ENCODE measurements at places on chromosomes 11 and 22.

- no peak for DNase-seq
Observed at GRCh38 chr11:2521733-2522630, 77.2 kb downstream of the KCNQ1 start.

GRCh38 chr11:47005441-47005840, 68.9 kb downstream of the CSTPP1 start:
- DNase-seq, result no peak

- no peak for DNase-seq
Observed at GRCh38 chr11:111170761-111171379, 74.7 kb upstream of the POU2AF2 start.

DNA sequence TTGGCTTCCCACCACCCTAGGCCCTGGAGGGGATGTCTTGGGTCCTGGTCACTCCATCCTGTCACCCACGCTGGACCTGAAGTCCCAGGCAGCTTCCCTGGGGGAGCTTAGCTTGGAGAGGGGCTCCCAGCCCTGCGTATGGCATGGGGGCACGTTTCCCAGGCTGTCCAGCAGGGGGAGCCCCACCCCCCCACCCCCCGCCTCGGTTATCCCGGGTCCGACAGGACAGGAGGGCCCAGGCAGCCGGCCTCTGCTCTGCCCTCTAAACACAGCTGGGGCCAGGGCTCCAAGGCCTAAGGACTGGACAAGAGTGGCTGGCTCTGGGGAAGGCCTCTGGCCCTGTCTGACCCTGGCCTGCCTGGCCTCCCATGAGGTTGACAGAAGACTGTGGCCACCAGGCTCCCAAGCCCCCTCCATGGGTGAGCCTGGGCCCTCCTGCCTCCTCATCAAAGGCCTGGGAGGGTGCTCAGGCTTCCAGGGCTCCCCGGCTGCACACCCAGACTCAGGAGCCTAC, 104.8 kb downstream of the NECTIN1 start:
- no peak for DNase-seq

GRCh38 chr22:20000246-20001081, 16.2 kb downstream of the ARVCF start:
- no peak for DNase-seq

DNA sequence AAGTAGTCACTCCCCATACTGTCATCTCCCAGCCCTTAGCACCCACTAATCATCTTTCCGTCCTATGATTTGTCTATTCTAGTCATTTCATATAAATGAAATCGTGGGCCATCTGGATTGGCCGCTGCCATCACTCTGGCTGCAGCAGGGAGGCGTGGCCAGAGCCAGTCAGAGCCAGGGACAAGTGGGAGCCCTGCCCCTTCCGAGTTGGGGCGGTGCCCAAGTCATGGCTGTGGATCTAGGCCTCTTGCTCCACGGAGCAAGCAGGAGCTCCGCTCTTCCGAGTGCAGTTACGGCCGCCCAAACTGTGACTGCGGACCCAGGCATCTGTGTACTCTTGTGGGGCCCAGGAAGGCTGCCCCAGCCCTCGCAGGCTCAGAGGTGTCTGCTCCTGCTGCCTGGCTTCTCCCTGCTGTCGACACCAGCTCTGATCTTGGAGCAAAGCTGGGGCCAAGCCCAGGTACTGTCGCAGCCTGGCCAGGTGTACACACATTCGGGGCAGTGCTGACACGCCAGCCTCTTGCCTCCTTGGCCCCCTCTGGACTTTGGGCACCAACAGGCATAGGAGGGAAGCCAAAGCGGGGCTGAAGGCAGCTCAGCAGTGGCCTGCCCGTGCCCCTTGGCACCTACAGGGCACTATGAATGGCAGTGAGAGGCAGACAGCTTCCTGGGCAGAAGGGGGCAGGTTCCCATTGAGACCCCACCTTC, 8.4 kb downstream of the MRPL48 start:
- no peak for DNase-seq

DNA sequence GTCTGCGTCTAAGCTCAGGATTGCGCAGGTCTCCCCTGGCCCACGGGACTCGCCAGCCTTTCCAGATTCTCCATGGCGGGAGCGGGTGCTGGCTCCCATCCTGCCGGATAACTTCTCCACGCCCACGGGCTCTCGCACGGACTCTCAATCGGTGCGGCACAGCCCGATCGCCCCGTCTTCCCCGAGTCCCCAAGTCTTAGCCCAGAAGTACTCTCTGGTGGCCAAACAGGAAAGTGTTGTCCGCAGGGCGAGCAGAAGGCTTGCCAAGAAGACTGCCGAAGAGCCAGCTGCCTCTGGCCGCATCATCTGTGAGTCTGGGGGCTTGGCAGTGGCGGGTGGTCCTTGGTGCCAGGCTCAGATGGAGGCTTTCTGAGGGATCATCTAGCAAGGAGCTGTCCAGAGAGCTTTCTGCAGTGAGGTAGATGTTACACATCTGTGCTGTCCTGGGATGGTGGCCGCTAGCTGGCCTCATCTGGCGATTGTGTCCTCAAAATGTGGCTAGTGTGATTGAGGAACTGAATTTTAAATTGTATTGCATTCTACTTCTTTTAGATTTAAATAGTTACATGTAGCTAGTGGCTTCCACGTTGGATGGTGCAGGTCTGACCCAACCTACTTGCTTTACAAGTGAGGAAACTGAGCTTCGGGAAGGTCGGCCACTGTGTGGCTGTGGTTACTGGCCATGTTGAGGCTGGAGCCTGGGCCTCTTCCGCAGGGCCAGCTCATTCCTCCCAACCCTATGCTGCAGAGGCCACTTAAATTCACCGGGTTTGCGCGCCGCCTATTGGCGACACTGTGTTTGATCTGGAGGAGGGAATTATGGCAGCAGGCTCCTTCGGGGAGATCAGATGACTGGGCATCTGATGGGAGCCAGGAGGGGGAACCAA, 6.7 kb downstream of the INCENP start:
- DNase-seq, result no peak

DNA sequence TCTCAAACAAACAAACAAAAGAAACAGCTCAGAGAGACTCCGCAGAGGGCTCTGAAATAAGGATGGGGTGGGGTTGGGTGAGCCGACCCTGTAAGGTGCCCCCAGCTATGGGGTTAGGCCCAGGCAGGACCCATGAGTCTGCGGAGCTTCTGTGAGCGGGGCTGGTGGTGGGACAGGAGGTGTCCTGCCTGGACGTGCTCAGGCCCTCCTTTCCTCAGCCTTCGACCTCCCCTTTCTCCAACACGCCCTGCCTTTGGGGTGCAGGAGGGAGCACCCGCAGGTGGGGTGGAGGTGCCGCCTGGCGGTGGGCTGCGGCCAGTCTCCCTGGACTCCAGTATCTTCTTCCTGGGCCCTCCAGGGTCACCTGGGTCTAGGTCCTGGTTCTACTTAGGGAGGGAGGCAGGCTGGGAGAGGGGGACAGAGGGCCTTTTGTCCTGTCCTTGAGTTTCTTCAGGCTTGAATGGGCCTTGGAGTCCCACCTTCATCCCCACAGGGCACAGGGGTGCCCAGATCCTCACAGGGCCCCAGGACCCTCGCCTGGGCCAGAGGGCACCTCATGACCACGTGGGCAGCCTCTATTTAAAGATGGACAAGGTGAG, 12.3 kb downstream of the PRR33 start:
- DNase-seq, result no peak

- no peak for DNase-seq
Observed at GRCh38 chr11:68412593-68413475, 47.7 kb upstream of the PPP6R3 start.

GRCh38 chr11:46348566-46349401, 1.5 kb downstream of the DGKZ start:
- no peak for DNase-seq

DNA sequence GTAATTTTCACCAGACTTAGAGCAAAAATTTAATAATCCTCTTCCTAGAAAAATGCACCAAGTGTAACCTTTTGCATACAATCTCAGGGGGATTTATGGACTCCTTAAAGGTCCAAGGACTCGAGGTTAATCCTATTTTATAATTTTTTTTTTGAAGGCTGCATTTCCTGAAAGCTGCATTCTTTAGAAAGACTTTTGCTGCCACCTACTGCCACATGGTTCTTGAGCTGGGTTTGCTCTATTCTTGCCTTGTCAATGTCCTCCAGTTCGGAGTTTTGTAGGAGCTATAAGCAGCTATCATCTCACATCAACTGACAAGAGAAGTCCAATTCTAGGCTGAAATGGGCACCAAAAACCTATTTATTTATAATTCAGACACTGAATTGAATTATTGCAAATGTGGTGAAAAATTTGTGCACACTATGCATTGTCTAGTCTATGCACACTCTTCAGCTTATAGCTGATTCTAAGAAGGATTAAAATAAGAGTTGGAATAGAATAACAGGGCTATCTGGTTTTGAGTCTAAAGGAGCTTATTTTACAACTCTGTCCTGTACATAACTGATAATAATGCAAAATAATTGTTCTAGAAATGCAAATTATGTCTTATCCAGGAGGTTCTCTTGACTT, 31.3 kb downstream of the TRAF6 start:
- peak; percentile 82 for DNase-seq

- DNase-seq, result no peak
Observed at GRCh38 chr11:130798280-130798679, 118.0 kb downstream of the SNX19 start.

GRCh38 chr22:50209893-50210292, 9.1 kb downstream of the SELENOO start:
- peak; percentile 12 for DNase-seq

- no peak for DNase-seq
Observed at GRCh38 chr11:19714022-19714386, 1.4 kb downstream of the NAV2 start.

DNA sequence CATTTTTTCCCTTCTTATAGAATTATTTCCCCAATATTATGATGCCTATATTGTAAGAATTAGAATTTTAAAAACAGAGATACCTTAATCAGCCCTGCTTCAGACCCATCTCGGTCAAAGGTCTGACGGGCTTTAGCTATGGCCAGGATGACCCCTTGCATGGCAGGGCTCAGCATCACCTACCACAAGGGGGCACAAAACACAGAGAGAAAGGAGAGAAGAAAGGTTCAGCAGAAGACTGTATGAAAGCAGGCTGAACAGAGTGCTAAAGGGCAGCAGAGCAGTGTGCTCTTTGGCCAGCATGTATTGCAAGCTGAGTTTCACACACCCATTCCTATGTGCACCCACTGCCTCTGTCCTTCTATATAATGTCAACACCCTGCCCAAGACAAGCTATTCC, 26.8 kb downstream of the CLDN25 start:
- peak; percentile 59 for DNase-seq

- peak; percentile 57 for DNase-seq
Observed at GRCh38 chr11:63871962-63872799, 33.3 kb downstream of the MARK2 start.

DNA sequence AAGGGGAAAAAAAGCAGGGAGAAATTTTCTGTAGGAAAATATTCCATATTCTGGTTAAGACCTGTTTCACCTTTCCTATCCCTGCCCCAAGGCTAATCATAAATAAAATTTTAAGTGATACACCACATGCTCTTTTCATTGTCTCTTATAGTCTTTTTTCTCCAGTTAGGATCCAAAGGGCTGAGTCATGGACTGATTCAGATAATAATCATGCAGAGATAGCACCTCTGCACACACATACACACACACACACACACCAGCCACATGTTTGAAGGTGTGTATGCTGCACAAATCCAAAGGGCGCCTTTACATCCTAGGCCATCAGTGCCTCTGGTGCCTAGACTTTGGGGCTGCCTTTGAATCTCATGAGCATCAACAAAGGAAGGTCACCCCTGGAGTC, 35.5 kb upstream of the CWF19L2 start:
- DNase-seq, result no peak

GRCh38 chr11:57359896-57360690, 20.9 kb downstream of the PRG3 start:
- DNase-seq, result no peak

DNA sequence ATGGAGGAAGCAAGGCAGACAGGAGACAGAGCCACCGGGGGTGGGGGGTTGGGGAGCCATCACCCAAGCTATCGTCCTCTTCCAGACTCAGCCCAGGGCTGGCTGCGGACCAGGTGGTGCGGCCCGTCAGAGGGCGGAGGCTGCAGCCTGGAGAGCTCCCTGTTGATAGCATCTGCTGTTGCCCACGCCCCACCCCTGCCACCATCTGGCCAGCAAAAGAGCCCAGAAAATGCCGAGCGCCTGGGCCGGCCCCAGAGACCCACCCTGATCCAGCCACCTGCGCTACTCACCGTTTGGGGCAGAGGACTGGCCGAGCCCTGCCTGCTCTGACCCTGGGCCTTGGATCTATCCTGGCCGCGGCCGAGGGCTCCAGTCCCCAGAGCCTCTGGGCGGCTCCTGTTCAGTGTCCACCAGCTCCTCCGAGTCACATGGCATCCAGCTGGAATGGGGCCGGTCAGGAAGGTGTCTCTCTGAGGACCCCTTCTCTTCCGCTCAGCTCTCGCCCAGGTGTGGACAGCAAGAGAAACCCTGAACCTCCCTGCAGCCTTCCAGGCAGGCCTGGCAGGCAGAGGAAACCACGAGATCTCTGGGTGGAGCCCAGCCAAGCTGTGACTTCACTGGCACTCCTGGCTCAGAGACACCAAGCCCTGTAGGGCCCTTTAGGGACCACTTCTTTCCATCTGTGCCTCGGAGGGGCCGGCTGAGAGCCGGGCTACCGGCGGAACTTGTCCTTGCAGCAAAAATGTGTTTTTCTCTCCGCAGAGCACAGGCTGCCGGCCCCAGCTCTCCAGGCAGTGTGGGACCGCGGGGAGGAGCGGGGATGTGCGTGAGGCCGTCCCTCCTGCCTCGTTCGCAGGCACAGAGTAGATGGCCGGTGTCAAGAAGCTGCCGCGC, at the start of gene MRGPRE:
Gene MRGPRE (minus strand): TSS at position 567 of the 894 bp plus-strand sequence. CDS start 3,618 bp downstream, outside the sequence.
- DNase-seq, result peak; percentile 18

DNA sequence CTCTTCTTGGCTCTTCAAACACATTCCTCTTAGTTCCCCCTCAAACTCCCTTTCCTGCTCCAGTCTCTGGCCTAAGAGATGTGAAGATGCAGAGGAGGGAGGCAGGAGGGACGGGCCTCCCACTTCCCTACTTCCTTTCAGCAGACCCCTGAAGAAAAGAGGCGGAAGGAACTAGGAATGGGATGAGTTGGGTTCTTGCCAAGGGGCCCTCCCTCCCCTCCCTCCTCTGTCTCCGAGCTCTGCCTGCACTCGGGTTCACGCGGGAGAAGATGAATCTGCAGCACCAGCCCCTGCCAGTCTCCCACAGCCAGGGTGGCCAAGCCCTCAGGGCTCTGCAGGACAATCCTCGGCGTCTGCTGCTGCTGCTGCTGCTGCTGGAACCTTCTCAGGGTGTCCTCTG, 24.3 kb upstream of the PKNOX2 start:
- no peak for DNase-seq

- no peak for DNase-seq
Observed at GRCh38 chr11:116862951-116863350, 25.5 kb upstream of the APOA1 start.

DNA sequence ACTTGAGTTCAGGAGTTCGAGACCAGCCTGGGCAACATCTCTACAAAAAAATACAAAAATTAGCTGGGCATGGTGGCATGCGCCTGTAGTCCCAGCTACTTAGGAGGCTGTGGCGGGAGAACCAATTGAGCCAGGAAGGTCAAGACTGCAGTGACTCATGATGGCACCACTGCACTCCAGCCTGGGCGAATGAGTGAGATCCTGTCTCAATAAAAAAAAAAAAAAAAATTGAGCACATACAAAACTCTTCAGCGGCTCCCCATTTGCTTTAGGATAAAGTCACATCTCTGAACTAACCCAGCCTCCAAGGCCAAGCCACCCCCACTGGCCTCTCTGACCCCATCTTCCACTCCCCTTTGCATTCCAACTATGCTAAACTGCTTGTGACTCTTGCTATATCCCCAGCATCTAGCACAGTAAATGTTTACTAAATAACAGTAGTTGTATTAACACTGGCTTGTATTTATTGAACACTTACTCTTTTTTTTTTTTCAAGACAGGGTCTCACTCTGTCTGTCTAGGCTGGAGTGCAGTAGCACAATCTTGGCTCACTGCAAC, 28.9 kb downstream of the CREB3L1 start:
- no peak for DNase-seq

GRCh38 chr11:27319072-27319471, 43.9 kb downstream of the CCDC34 start:
- DNase-seq, result no peak

- no peak for DNase-seq
Observed at GRCh38 chr11:126310992-126311310, 7.1 kb downstream of the DCPS start.

Data from NCI-H1417 (cell line).